ENCODE measurements at places on chromosomes 12 and 14. TPM values are rescaled to one million over a fixed set of nuclear protein-coding genes. Genes with fewer than 3 reads are reported as not detected.

C12orf50 gene
- total RNA-seq, result not detected

TSPAN19 gene
- total RNA-seq, result 0.25 TPM

SYT1 gene
- 2.3 TPM for total RNA-seq

CSRP2 gene
- total RNA-seq, result 20.3 TPM

NID2 gene
- total RNA-seq, result 133 TPM

SLCO1B3 gene
- total RNA-seq, result not detected

KCNC2 gene
- total RNA-seq, result 0.50 TPM

CLMN gene
- total RNA-seq, result 0.22 TPM

ACAD10 gene
- 16.3 TPM for total RNA-seq
